Chondrocyte (in vitro differentiated cells): ENCODE measurements at places on chromosomes 1 and 21. TPM values are rescaled to one million over a fixed set of nuclear protein-coding genes. Genes with fewer than 3 reads are reported as not detected.

SEC16B gene
- total RNA-seq: 3.6 to 5.7 TPM (median 4.1 TPM) in 3 replicates

DNA sequence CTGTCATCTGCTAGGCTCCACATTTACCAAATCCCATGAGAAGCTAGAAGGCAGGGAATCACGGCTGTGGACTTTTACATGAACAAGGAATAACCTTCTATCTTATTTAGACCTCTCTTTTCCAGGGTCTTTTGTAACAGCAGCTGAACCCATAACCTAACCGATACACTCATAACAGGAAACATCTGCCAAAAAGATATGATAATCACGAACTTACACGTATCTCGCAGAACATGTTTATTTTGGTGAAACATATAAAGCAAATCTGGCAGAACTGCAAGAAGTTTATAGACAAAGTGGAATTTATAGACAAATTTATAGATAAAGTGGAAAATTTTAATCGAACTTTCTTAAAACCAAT, 20.4 kb downstream of the TINAGL1 start:
- no peak for DNase-seq

- DNase-seq: no peak
Observed at GRCh38 chr1:112698366-112699310, 8.3 kb downstream of the RHOC start.

GRCh38 chr1:160500321-160500990, 22.6 kb downstream of the SLAMF6 start:
- DNase-seq: no peak

DNA sequence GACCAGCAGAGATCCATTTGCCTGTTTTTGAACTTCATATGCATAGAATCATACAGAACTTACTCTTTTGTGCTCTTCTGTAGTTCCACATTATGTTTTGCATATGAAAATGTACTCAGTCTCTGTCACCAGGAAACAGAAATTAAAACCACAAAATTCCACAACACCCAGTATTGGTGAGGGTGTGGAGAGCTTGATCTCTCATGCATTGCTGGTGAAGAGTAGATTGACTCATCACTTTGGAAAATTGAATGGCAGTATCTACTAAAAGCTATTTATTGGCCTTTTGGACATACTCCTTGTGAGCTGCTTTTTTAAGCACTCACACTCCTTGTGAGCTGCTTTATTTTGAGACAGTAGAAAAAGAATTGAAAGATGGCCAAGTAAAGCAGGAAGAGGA, 43.3 kb downstream of the VTCN1 start:
- DNase-seq: no peak

- no peak for DNase-seq
Observed at GRCh38 chr1:171267391-171267790, 19.1 kb downstream of the FMO1 start.

DNA sequence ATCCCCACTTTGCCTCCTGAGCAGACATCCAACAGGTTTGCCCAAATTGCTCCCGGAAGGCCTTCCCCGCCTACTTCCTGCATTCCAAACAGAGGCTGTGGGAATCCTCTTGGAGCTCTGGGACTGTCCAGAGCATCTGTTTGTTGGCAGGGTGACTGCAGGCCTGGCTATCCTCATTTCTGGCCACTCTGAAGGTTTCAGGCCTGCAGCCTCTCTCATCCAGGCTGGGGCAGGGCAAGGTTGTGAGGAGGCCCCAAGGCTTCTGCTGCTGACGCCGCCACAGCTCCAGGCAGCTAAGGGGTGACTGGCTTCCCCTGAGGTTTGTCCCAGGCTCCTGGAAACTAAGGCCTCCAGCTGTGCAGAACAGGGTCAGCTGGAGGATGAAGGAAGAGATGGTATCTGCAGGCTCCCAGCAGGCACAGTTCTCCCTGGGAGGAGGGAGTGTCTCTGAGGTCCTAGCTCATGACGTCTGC, 11.3 kb downstream of the CDK18 start:
- no peak for DNase-seq

DNA sequence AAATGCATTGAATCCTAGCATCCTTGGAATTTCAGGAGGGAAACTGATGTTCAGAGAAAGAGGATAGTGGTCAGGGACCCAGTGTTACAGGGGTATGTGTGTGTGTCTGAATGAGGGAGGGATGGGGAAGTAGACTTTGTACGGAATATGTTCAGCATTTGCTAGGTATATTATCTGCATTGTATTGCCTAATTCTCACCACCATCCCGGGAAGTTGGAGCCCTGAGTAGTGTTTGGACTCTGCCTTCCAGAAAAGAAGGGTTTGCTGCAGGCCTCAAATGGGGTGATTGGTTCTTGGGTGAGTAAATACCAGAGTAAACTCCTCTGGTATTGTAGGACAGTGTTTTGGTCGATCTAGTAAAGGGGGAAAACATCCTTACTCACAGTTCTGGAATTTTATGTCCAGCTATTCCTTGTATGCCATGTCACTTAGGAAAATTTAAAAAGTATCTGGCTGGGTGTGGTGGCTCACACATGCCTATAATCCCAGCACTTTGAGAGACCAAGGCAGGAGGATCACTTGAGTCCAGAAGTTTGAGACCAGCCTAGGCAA, 7.1 kb upstream of the ZNF496 start:
- no peak for DNase-seq
